ENCODE measurements at places on chromosomes 11 and 22.

DNA sequence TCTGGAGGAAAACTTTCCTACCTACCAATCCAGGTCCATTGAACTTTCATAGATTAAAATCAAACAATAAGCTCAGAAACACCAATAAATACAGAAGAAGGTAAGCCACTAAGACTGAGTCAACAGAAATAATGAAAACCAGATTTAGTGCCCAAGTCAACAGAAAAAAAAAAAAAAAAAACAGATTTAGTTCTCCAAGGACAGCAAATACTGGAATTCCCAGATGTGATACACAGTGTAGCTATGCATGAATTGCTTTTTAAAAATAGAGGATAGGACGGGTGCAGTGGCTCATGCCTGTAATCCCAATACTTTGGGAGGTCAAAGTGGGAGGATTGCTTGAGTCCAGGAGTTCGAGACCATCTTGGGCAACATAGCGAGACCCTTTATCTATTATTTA lies 15.7 kb downstream of the DMC1 start:
- DNase-seq: no peak

GRCh38 chr11:12125609-12126149 lies 15.3 kb downstream of the MICAL2 start:
- DNase-seq: no peak

DNA sequence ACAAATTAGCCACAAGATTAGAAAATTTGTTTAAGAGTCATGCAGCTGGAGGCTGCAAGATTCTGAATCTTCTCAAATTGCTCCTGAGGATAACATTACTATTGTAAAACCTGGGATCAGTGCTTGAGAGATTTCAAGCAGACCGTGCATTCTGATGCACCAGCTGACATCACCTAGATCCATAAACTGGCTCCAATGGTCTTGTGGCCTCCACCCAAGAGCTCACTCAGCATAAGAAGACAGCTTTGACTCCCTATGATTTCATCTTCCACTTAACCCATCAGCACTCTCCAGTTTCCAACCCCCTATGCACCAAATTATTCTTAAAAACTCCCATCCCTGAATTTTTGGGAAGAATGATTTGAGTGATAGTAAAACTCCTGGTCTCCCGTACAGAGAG lies 1007.9 kb upstream of the TENM4 start:
- no peak for DNase-seq

GRCh38 chr11:64244966-64245365 lies 1.8 kb downstream of the PPP1R14B start:
- DNase-seq: no peak

DNA sequence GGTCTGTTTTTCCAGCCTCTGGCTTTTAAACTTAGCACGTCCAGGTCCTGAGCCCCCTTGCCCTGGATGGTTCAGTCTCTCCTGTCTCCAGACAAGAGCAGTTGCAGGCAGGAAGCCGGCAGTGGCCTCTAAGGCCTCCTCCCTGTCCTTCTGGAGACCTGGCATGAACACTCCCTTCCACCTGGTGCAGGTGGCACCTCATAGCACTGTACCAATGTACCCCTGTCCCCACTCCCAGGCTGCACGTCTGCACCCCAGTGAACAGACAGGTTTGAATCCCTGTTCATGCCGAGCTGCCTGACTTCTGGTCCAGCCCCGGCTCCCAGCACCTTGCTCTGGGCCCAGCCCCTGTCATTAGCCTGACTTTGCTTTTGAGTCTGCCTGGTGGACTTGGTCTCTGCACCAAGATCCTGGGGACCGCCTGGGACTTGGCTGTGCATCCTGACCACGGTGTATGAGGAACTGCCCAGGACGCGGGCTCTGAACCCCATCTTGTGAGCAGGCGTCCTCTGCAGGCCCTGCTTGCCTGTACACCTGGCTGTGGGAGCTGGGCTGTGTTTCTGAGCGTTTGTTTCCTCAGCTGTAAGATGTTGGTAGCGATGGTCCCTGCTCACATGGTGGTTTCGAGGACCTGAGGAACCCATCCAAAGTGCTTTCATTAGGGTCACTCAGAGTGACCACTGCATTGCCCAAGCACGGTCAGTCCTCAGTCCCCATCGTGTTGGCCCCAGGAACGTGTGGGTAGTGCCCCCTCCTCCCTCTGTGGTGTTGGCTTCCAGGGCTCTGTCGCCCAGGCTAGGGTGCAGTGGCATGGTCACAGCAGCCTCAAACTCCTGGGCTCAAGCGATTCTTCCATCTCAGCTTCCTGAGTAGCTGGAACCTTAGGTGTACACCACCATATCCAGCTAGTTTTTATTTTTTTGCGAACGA lies 75.0 kb upstream of the SHANK2 start:
- no peak for DNase-seq
